ENCODE measurements at places on chromosomes 5 and 9.

DNA sequence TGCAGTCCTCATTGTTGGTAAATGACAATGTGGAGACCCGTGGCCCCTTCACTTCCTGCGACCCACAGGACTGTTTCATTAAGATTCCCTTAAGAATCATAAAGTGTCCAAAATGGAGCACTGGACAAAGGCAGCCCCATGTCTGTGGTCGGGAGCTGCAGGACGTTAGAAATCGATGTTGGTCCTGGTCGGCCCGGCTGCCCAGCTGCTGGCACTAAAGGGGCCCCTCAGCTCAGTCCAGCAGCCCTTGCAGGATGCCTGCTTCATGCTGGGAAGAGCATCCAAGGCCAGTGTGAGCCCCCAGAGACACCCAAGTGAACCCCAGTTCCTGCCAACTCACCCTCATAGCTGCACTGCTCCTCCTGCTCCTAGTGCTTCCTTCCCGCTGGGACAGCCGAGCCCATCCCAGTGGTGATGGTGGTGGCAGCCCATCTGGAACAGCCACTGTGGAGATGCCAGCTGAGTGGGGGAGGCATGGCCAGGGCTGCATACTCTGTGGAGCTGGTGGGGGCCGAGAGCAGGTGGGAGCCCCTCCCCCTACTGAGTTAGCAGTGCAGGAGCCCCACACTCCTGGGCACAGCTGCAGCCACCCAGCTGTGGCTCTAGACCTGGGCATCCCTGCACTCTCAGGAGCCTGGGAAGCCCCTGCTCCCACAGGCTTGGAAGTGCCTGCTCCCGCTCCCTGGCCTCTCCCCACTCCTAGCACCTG lies 168.0 kb upstream of the IRX2 start:
- no peak for DNase-seq

DNA sequence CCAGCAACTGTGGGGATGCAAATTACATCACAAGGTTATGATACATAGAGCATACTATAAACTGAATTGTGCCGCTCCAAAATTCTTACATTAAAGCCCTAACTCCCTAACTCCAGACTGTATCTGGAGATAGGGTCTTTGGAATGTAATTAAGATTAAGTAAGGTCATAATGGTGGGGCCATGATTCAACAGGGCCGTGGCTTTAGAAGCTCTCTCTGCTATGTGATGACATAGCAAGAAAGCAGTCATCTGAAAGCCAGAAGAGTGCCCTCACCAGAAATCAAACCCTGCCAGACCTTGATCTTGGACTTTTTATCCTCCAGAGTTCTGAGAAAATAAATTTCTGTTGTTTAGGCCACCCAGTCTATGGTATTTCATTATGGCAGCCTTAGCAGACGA lies 123.9 kb downstream of the FBXL17 start:
- DNase-seq, result no peak

DNA sequence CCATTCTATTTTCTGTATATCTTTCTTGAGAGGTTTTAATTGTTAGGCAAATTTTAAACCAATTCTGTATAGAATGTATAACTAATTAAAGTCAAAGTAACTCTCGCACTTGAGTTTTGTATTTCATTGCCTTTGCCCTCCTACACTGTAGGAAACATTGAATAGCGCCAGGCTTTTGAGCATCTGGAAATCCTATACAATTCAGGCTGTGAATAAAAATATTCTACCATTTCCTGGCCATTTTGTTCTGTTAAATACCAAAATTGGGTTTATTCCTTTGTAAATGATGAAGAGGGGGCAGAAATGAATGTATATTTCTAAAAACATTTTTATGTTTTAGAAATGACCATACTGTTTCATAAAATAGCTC lies 571.8 kb upstream of the CLINT1 start:
- DNase-seq, result no peak

DNA sequence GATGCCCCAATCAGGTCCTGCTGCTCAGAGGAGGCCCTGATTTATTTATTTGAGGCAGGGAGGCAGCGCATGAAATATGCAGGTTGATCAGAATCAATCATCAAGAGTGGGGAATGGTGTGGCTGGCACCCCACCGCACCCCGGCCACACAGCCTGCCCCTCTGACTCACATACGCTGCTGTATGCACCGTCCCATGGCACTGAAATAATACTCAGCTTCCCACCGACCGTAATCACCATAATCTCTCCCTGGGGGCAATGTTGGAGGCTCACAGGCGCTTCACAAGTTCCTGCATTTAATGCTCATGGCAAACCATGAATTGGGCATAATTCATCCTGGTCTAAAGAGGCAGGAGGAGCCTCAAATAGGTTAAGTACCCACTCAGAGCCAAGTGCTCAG lies 141.2 kb upstream of the TBC1D2 start:
- DNase-seq, result no peak

Data from HS-27A (cell line).